Fibroblast of skin of right biceps (primary cell): ENCODE measurements at places on chromosomes 2 and 18.

GRCh38 chr18:44320619-44321460, 359.8 kb upstream of the SETBP1 start:
- DNase-seq = no peak

- DNase-seq = peak; percentile 39
Observed at GRCh38 chr18:54150226-54150625, 74.2 kb downstream of the MBD2 start.

DNA sequence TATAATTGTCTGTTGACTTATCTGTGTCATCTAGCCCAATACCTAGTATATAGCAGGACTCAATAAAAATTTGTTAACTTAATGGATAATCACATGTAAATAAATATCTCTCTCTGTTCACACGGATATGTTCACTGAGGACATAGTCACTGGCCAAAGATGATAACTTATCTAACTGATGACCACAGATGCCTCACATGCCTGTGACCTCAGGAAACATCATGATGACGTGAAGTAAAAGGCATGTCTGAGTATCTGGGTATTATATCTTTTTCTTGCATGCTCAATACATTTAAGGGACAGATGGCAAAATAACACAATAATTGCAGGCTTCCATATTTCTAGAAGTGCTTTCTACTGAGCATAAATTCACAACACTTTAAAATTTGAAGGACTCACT, 41.4 kb upstream of the PARD3B start:
- DNase-seq = peak; percentile 3

- DNase-seq = peak; percentile 30
Observed at GRCh38 chr18:45518311-45519155, 96.7 kb upstream of the SLC14A2 start.

DNA sequence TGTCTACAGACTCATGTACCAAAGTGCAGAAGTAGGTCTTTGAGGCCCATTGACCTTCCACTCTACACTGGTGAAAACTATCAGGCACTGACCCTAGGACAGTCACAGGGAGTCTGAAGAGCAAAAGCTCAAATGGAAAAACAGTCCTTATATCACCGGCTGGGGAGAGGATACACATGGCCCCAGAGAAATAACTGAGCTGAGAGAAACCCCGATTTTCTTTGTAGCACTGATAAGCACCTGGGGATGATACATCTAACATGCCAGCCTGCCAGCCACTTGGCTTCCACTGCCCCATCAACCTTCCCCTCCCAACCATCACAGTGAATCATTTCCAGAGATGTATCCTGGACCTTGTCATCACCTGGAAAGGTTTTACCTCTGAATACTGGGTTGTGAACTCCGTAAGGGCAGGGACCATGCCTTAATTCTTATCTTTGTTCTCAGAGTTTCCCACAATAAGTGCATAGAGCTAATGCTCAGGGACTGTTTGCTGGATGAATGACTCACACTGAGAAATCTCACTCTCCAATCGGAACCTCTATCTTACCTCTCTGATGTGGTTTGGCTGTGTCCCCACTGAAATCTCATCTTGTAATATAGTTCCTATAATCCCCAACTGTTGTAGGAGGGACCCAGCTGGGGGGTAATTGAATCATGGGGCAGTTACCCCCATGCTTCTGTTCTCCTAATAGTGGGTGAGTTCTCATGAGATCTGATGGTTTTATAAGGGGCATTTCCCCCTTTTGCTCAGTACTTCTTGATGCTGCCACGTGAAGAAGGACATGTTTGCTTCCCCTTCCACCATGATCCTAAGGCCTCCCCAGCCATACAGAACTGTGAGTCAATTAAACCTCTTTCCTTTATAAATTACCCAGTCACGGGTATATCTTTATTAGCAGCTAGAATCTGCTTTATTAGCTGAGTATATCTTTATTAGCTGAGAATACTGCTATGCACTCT, 37.1 kb downstream of the EVA1A start:
- peak; percentile 87 for DNase-seq

GRCh38 chr2:196592331-196592910, 47.1 kb upstream of the CCDC150 start:
- DNase-seq = peak; percentile 56
